ENCODE measurements at places on chromosomes 16 and 17. TPM values are rescaled to one million over a fixed set of nuclear protein-coding genes. Genes with fewer than 3 reads are reported as not detected.

DNA sequence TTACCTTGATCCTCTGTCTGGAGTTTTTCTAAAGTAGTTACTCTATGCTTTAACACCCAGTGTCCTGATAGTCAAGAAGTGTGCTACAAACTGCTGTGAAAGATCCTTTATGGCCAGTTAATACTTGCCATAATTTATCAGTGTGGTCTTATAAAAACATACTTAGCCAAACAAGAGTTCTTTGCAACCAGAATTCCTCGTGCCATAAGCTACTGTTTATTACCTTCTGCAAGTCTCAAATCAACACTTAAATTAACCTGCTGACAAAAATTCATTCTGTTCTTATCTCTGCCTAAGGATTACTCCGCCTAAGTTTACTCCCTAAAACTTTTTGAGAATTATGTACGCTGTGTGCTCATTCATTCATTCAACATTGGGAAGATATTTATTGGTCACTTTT is 22.8 kb downstream of the ZNF75A start:
- no peak for DNase-seq
- H3K36me3 ChIP-seq, result no peaks in the 10 kb centered on the region
- no peaks in the 10 kb centered on the region for H3K4me1 ChIP-seq

- no peak overlapping the region for H3K27ac ChIP-seq
- H3K4me3 ChIP-seq, result peak overlapping the region; percentile 87
- no peak for DNase-seq
- H3K4me1 ChIP-seq, result peaks cover 25% of the 10 kb centered on the region
- H3K36me3 ChIP-seq, result no peaks in the 10 kb centered on the region
- H3K27me3 ChIP-seq, result no peaks in the 10 kb centered on the region
Measured at GRCh38 chr16:85170590-85171003, 58.3 kb upstream of the CIBAR2 start.

- no peak for DNase-seq
- H3K4me3 ChIP-seq, result no peak overlapping the region
- no peaks in the 10 kb centered on the region for H3K36me3 ChIP-seq
- H3K27me3 ChIP-seq, result no peaks in the 10 kb centered on the region
Measured at GRCh38 chr17:50322271-50322670, 23.7 kb upstream of the XYLT2 start.

GRCh38 chr17:56866496-56866895 is 32.5 kb downstream of the DGKE start:
- no peak overlapping the region for H3K4me3 ChIP-seq
- no peaks in the 10 kb centered on the region for H3K27me3 ChIP-seq
- H3K27ac ChIP-seq, result no peak overlapping the region
- no peaks in the 10 kb centered on the region for H3K36me3 ChIP-seq

GAST gene
- not detected for total RNA-seq

- no peak overlapping the region for H3K27ac ChIP-seq
- no peak overlapping the region for H3K4me3 ChIP-seq
- H3K4me1 ChIP-seq, result no peaks in the 10 kb centered on the region
Measured at GRCh38 chr16:82414476-82414875, 212.3 kb upstream of the CDH13 start.

SPNS3 gene
- total RNA-seq, result not detected

OTOA gene
- total RNA-seq, result not detected

CTRB2 gene
- total RNA-seq, result not detected

RBL2 gene
- total RNA-seq, result 44.5 TPM

KRT15 gene
- 0.65 TPM for total RNA-seq

TEX19 gene
- total RNA-seq, result not detected

CACNG3 gene
- total RNA-seq, result not detected

DNA sequence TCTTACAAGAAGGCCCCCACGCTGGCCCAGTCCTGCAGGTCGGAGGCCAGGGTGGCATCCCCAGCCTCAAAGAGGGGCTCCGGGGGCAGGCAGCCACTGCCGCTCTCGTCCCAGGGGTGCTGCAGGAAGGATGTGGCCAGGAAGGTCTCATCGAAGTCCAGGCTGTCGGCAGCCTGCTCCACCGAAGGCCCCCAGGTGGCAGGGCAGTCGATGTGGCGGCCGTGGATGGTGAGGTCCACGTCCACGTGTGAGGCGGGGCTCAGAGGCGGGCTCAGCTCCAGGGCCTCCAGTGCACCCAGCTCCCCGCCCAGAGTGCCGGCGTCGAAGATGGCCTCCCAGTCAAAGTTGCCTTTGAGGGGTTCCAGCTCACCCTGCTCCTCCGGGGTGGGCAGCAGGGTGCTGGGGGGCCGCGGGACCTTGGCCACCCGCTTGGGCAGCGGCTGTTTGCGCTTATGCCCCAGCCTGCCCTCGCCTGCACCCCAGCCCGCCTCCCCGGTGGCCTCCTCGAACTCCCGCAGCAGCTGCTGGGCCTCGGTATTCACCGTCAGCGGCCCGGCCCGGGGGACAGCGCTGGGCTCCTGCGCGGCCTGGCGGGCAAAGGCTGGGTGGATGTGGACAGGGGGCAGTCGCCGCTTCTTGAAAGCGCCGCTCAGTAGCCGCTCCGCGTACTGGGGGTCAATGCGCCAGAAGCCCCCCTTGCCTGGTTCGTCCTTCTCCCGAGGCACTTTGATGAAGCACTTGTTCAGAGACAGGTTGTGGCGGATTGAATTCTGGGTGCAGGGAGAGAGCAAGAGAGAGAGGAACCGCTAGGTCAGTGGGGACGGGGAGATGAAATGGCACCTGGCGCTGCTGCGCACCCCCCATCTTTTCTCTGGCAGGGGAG is 3.5 kb downstream of the FOXJ1 start:
- no peaks in the 10 kb centered on the region for H3K36me3 ChIP-seq
- peaks cover 37% of the 10 kb centered on the region for H3K27me3 ChIP-seq
- no peak for DNase-seq
- no peak overlapping the region for H3K4me3 ChIP-seq

TCAP gene
- total RNA-seq, result not detected

DNA sequence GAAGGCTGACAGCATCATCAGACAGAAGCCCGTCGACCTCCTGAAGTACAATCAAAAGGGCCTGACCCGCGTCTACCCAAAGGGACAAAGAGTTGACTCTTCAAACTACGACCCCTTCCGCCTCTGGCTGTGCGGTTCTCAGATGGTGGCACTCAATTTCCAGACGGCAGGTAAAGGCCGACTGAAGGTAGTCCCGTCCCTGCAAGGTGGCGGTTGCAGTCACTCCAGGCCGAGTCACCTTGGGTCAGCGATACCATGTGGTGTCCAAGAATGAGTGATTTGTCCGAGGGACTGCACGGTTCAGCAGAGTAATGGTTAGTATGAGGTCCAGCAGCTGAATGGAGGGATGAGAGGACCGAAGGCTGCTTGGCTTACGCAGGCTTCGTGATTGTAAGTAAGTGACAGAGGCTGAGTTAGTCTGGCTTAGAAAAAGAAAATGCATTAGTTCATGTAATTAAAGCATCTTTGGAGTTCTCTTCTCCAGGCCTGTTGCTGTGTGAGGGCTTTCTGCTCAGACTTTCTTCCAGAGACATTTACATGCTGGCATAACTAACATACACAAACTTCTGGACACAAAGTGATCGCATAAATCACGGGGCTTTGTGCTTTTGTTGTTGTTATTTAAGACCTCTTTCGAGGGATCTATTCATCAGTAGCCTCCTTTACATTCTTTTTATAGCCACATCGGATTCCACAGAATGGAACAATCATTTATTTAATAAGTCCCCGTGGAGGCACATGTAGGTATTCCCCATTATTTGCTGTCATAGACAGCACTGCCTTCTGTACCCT is 74.9 kb downstream of the SDR42E1 start:
- 0 out of 2 replicates have a peak, but pooled peaks cover 6% of the 10 kb centered on the region for H3K27me3 ChIP-seq
- H3K36me3 ChIP-seq, result no peaks in the 10 kb centered on the region
- H3K27ac ChIP-seq, result no peak overlapping the region
- no peak for DNase-seq

SEZ6 gene
- not detected for total RNA-seq

SSTR5 gene
- total RNA-seq, result not detected

TBC1D3G gene
- total RNA-seq, result not detected

DNA sequence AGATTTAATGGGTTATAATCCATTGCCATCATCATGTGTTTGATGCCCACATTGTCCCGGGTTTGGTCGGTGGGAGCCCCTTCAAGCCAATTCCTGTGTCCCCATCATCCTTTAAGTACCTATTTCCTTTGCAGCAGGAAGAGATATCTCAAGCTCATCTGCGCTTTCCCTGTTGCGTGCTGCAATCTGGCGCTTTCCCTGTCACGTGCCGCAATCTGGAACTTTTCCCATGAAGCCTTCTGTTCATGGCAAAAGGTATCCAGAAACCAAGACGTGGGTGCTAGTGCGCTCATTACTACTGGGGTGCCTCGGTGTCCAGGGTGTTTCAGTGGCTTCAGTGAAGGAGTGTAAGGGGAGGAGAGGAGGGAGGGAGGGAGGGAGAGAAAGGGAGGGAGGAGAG is 174.6 kb upstream of the ZNF469 start:
- H3K4me1 ChIP-seq, result no peaks in the 10 kb centered on the region
- no peak overlapping the region for H3K27ac ChIP-seq
- no peak for DNase-seq
- no peaks in the 10 kb centered on the region for H3K27me3 ChIP-seq
- no peaks in the 10 kb centered on the region for H3K36me3 ChIP-seq

TBC1D3D gene
- not detected for total RNA-seq

FOXN1 gene
- total RNA-seq, result not detected

BOLA2 gene
- total RNA-seq, result 5.3 TPM

C17orf113 gene
- total RNA-seq, result 0.13 TPM

GRCh38 chr17:78988152-78988551 is 8.4 kb upstream of the LGALS3BP start:
- no peak overlapping the region for H3K4me3 ChIP-seq
- no peak for DNase-seq
- peaks cover 14% of the 10 kb centered on the region for H3K4me1 ChIP-seq
- no peaks in the 10 kb centered on the region for H3K36me3 ChIP-seq

ITGAD gene
- total RNA-seq, result not detected

GRCh38 chr17:48726916-48727286 is 1.6 kb downstream of the HOXB13 start:
- peaks cover 98% of the 10 kb centered on the region for H3K27me3 ChIP-seq
- no peaks in the 10 kb centered on the region for H3K36me3 ChIP-seq
- H3K4me3 ChIP-seq, result no peak overlapping the region
- no peaks in the 10 kb centered on the region for H3K4me1 ChIP-seq

KRT23 gene
- not detected for total RNA-seq

GRCh38 chr17:78883533-78884131 is 19.4 kb downstream of the CEP295NL start:
- H3K27me3 ChIP-seq, result no peaks in the 10 kb centered on the region
- peaks cover 47% of the 10 kb centered on the region for H3K4me1 ChIP-seq
- peak overlapping the region; percentile 59 for H3K4me3 ChIP-seq
- DNase-seq, result peak; percentile 96
- H3K27ac ChIP-seq, result peak overlapping the region; percentile 97

DNA sequence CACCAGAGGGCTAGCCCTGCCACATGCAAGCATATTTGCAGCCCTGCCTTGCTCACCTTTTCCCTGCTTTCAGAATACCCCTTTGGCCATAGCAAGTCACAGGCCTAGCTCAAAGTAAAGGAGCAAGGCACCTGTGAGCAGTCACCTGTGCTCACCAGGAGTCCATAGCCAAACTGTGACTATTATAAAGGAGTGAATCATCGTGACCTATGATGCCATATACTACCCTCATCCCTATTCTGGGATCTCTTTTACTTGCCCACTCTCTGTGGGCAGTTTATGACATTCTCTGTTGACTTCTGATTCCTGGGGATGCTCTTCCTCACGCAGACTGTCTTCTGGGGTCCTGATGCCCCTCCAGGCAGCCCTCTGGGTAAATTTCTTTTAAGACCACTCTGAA is 200.5 kb upstream of the NLRP1 start:
- H3K27ac ChIP-seq, result no peak overlapping the region
- H3K27me3 ChIP-seq, result no peaks in the 10 kb centered on the region
- no peaks in the 10 kb centered on the region for H3K36me3 ChIP-seq
- H3K4me3 ChIP-seq, result no peak overlapping the region
- DNase-seq, result no peak

DNA sequence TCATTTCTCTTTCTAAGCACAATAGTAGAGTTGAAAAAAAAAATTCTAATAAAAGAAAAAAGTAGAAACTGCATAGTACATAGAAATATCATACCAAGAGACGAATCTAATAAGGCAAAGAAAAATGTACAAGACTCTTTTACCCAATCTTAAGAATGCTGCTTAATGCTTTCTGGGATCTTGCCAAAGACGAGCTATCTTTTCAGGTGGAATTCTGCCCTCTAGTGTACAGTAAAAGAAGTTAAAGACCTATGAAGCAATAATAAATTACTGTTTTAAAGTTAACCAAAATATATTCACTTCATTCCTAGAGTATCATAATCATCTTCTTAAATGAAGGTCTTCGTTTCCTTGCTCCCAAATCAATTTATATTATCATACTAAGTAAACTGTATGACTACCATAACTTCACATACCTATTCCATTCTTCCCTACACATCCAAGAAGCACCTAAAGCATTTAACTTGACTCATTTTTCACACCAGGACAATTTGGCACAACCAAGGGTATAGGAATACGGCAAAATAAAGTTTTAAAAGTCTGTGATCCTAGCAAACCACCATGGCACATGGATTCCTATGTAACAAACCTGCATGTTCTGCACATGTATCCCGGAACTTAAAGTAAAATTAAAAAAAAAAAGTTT is 47.7 kb downstream of the CFDP1 start:
- peaks cover 20% of the 10 kb centered on the region for H3K4me1 ChIP-seq
- no peak overlapping the region for H3K4me3 ChIP-seq
- H3K27me3 ChIP-seq, result no peaks in the 10 kb centered on the region
- peak overlapping the region; percentile 29 for H3K27ac ChIP-seq
- peak; percentile 93 for DNase-seq

DNA sequence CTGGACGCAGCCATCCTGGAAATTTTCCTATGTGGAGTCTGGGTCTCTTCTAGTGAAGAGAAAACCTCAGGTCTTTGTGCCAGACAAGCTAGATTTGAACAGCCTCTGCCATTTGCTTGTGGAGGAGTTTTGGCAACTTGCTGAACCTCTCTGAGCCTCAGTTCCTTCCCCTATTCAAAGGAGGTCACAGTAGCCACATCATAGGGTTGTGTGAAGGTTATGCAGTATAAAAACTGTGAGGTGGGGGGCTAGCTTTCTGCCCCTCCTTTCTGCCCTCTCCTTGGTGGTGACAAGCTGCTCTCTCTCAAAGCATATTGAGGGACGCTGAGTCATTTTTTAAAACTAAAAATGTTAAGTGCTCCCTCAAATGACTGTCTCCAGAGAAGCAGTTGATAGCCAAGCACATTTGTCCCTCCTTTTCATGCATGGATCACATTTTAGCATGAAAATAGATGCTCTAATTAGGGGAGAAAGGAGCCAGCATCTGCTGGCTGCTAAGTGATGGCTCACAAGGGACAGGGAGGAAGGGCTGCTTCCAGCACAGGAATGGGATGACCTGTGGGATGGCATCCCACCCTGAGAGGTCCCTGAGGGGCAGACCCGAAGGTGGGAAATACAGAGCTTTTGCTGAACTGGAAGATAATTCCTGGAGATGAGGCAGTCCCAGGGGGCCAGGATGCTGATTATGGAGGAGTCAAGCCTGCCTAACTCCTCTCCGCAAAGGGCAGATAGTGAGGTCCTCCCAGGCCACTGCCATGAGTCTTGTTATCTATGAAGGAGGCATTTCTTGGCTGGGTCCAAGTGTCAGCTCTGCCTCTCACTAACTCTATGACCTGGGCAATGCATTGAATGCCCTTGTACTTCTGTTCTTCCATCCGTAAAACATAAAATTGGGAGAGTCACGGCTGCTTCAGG is 218.8 kb downstream of the RAB11FIP4 start:
- H3K27me3 ChIP-seq, result no peaks in the 10 kb centered on the region
- no peaks in the 10 kb centered on the region for H3K36me3 ChIP-seq
- no peak overlapping the region for H3K4me3 ChIP-seq
- no peaks in the 10 kb centered on the region for H3K4me1 ChIP-seq
- no peak overlapping the region for H3K27ac ChIP-seq
- no peak for DNase-seq

MKS1 gene
- 15.3 TPM for total RNA-seq

CCDC40 gene
- total RNA-seq, result 2.9 TPM

CNGB1 gene
- not detected for total RNA-seq

GRCh38 chr16:31327646-31328225 is 27.2 kb upstream of the ITGAX start:
- no peak for DNase-seq
- no peaks in the 10 kb centered on the region for H3K4me1 ChIP-seq
- no peaks in the 10 kb centered on the region for H3K36me3 ChIP-seq
- no peak overlapping the region for H3K27ac ChIP-seq
